ENCODE measurements at places on chromosomes 11 and 22.

DNA sequence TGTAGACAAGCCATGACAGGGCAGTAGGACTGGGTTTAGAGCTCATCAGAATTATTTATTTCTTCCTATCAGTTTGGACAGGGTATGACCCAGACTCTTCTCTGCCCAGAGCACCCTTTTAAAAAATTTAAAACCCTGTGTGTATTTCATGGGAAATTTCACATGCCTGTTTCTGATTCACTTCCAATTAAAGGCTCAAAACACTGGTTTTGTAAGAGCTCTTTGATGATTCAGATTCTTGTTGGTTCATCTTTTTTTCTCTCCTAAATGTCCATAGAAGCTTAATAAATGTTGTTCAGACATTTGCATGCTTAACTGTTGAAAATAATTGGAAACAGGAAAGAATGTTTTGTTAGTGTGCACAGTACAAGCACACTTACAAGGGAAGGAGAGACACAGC, 13.8 kb downstream of the FLI1 start:
- DNase-seq = no peak

- DNase-seq = no peak
Measured at GRCh38 chr11:115706626-115707135, 202.5 kb upstream of the CADM1 start.

GRCh38 chr22:19658057-19658966, 56.0 kb upstream of the SEPTIN5 start:
- DNase-seq = no peak

- no peak for DNase-seq
Measured at GRCh38 chr11:81033779-81034540, 1593.1 kb upstream of the TENM4 start.

DNA sequence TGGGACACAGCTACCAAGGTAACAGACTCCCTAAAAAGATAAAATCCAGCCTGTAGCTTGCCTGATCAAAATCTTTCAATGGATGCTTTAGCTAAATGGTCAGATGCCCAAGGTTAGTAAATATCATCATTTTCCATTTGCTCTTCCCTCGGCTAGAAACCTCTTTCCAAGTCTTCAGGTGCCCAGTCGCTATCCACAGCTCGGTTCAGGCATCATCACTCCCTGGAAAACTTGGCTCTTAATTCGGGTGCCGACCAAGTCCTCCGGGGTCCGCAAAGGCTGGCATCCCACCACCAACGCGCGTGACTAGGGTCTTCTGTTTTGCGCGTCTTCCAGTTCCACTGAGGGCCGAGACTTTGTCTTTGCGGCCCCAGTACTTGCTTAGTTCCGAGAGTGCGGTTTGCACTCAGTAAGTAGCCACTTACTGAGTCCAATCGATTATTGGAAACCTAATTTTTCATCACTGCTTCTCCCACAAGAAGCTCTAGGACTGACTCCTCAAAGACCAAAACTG, 44.3 kb downstream of the OR4D9 start:
- no peak for DNase-seq

DNA sequence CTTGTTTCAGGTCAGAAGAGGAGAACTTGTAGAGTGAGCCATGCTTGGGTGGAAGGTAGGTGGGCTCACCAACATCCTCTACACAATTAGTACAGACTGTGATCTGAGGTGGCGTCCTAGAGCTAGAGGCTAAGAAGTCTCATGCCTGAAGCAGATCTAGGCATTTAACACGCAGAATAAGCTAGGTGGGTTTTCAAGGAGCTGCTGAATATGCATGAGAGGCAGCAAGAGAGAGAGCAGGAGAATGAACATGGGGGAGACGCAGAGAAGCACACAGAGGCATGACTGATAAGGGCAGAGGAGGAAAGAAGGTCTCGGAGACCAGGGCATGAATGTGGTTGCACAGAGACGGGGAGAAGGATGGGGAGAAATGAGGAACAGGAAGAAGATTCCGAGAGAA, 36.8 kb upstream of the JAM3 start:
- DNase-seq = no peak
